ENCODE measurements at places on chromosomes 6 and 20. TPM values are rescaled to one million over a fixed set of nuclear protein-coding genes. Genes with fewer than 3 reads are reported as not detected.

The GRM1 gene
- 2.9 TPM for total RNA-seq

- DNase-seq: no peak
Measured at GRCh38 chr6:166726201-166726600, 99.2 kb upstream of the RPS6KA2 start.

DNA sequence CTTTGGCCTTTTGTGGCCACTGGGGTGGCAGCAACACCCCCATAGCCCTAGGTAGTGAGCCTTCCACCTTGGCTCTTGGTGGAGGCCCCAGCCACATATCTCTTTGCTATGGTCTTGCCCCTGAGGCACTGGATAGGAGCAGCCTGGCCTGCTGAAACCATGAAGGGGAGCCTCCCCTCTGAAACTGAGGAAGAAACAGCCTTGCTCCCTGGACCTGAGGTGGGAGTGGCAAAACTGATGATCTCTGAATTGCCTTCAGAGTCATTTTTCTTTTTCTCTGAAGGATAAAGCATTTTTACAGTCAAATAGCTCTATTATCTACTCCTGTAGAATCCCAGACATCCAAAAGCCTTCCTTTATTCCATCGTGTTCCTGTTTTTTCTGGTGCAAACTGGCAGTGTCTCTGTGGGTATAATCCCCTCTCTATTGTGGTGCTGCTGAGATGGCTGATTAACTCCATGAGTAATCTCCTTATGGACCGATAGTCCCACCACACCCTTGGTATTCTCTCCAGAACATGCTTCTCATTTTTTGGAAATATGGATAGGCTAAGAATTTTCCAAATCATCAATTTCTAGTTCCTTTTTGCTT, 22.0 kb upstream of the PRSS35 start:
- DNase-seq: no peak

DNA sequence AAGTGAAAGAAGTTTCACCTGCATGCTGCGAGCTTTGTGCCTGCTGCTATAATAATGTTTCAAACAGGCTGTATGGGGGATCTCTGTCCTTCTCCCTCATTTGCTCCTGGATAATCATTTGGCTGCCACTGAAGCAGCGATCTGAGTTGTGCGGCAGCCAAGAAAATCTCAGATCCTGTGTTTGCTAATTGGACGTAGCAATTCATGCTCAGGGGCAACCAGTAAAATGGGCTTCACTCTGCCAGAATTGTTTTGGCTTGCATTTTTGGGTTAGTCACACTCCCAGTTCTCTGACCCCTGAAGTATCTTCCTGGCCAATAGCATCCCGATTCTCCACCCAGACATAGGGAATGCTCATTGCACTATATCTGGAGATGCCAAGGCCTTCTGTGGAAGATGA, 13.7 kb upstream of the STXBP5 start:
- no peak for DNase-seq

DNA sequence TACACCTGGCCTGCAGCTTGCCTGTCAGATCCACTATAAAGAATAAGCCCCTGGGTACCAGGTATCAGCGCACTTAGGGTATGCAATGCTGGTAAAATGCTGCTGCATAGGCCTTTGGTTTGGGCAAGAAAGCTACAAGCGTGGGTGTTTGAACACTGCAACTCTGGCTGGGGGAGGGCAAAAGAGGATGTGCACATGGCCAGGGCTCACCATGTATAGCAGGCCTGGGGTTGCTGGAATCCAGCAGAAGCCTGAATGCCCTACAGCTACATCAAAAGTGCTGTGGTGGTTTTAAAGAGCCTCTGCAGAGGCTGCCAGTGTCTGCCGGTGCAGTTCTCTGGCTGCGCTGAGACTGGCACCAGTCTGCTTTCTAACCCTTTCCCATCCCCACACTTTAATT, 51.7 kb downstream of the UQCC1 start:
- no peak for DNase-seq

The KHDRBS2 gene
- total RNA-seq: not detected

- peak; percentile 80 for DNase-seq
Measured at GRCh38 chr6:155314773-155315515, 660 bp upstream of the TFB1M start.

The CD93 gene
- 43.5 TPM for total RNA-seq

GRCh38 chr20:61543086-61543485, 291.0 kb downstream of the CDH4 start:
- DNase-seq: no peak

- DNase-seq: no peak
Measured at GRCh38 chr6:12233693-12234571, 56.2 kb upstream of the EDN1 start.

The FNDC11 gene
- total RNA-seq: 0.16 TPM

The BPIFB2 gene
- total RNA-seq: not detected

DNA sequence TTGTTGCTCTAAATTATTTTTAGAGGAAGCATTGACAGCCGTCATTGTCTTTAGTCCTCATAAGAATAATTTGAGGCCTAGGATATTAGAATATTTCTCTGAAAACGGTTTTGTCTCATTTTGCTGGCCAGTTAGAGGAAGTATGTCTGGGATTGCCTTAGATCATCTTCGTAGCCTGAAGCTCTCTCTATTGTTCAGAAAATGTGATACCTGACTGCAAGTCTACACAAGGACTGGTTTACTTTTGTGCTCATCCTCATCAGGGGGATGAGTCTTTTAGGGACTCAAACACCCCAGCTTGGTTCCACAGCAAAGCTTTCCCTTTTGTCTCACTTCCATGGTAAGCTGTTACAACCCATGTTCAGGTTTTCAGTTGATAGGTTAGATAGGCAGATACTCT, 141.8 kb downstream of the FARS2 start:
- DNase-seq: no peak

The GSTA3 gene
- not detected for total RNA-seq

The TTLL9 gene
- not detected for total RNA-seq

GRCh38 chr6:39980839-39981580, 46.7 kb upstream of the MOCS1 start:
- no peak for DNase-seq

- DNase-seq: no peak
Measured at GRCh38 chr20:15889514-15890256, 683.6 kb downstream of the KIF16B start.

DNA sequence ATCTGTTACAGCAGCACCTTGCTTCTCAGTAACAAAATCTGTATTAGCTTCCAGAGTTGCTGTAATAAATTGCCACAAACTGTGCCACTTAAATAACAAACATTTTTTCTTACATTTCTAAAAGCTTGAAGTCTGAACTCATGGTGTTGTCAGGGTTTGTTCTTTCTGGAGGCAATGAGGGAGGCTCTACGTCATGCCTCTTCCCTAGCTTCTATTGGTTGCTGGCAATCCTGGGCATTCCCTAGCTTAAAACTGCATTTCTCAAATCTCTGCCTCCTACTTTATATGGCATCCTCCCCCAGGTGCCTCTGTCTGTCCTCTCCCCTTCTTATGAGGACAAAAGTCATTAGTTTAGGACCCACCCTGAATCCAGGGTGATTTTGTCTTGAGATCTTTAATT, 41.6 kb upstream of the TMEM244 start:
- DNase-seq: no peak

GRCh38 chr6:21164768-21165326, 428.7 kb upstream of the SOX4 start:
- no peak for DNase-seq

The SLC17A9 gene
- 0.41 TPM for total RNA-seq

The TCF15 gene
- total RNA-seq: 13.1 TPM

GRCh38 chr6:37624606-37625574, 72.8 kb downstream of the MDGA1 start:
- no peak for DNase-seq

DNA sequence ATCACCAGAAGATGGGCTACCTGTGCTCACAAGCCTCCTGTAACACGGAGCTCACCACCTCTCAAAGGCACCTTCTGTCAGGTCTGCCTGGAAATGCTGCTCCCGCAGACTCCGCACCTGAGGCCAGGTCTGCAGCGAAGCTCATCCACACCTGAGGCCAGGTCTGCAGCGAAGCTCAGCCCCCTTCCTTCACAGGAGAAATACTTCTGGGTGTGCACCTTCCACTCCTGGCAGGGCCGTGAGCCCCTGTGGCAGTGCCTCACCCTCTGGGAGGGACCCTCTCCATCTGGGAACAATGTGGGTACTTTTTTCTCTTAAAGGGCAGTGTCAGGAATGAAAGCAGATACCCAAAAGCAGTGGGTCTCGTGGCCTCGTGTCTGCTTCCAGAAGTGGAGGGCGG, 1.4 kb upstream of the SLCO4A1 start:
- no peak for DNase-seq

The COL11A2 gene
- 1.1 TPM for total RNA-seq

DNA sequence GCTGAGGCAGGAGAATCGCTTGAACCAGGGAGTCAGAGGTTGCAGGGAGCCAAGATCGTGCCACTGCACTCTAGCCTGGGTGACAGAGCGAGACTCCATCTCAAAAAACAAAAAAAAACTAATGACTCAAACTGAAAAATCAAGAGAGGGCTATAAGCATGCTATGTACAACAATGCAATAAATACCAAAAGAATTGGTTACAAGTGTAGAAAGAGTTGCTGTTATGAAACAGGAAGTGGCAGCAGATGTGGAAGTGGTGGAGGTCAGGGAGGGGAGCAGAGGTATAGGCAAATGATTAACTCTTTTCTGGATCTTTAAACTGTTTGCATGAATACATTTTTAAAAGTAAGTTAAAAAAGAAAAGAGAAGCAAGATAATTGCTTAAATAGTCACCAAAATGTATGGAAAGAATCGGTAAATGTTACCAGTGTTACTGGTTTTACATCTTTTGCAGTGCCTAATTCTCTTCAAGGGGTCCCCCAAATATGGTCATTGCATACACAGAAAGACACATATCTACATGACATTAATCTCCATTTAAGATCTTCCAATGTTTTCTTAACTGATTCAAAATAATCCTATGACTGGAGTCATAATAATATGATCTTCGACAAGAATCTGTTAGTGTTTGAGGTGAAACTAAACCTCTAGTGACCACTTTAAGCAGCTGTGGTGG, 15.0 kb downstream of the CALHM6 start:
- no peak for DNase-seq

DNA sequence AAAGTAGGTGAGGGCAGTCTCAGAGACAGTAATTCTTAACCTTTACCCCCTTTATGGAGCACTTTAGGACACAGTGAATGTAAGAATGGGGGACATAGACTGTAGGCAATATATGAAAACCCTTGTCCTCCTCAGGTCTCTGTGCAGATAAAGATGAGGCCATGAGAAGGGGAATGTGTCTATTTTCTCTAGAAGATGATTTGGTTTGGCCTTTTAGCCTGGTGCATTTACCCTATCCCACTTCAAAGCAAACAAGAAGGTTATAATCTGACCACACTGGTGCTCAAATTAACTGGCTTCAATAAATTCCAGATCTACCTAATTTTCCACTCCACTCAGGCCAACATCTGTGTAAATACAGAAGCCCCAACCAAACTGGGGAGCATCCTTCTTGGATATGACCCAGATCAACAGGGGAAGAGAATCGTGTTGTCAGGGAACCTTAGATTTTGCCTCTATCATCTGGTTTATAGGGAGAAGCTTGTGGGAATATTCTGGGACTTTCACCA, 42.4 kb downstream of the RIPOR2 start:
- no peak for DNase-seq

DNA sequence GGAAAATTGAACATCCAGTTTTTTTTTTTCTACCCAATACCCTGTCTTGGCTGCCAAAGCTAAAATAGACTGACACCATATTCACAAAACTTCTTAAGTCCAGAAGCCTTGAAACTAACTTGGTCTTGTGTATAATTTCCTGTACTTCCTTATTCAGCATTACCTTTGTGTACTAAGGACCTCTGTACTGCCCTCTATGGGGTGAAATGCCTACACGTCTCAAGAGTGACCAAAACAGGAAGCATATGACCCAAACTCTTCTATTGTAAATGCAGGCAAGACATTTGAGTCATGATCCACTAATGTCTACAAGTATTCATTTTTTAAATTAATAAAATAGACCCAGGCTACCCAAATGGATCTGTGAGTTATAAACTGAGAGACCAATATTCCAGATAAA, 50.4 kb downstream of the HMGCLL1 start:
- DNase-seq: no peak

The EPB41L1 gene
- 21.5 TPM for total RNA-seq

- no peak for DNase-seq
Measured at GRCh38 chr6:76940191-76940590, 523.1 kb downstream of the HTR1B start.

The THBS2 gene
- total RNA-seq: 10.6 TPM

The PNPLA1 gene
- total RNA-seq: not detected

The CST4 gene
- not detected for total RNA-seq

The ARFGEF3 gene
- 1.4 TPM for total RNA-seq

GRCh38 chr6:142406131-142406530, 104.3 kb downstream of the ADGRG6 start:
- no peak for DNase-seq

The OSER1 gene
- 32.1 TPM for total RNA-seq

The CSTF1 gene
- total RNA-seq: 18.6 TPM

DNA sequence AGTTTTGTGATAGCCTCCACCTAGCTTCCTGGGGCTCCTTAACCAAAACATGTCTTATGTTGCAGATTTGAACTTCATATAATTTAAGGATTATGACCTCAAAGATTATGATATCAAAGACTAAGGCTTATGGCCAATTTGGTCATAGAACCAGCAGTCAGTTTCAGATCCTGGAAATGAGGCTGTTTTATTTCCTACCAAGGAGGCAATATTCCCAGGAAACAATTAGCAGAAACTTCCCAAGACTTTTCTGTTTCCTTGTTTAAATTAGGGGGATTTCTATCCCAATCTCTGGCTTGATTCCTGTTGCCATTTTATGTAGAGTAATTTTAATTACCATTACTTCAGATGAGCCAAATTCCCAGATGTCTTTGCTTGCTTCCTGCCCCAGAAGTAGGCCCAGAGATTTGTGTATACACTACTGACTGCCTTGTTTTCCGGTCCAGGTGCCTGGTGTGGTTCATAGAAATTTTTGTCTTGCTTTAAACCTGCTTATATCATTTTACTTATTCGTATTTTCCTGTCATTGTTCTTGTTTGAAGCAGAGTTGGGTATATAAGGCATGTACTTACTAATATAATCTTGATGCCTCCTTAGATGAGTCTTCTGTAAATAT, 119.2 kb upstream of the TMEM170B start:
- no peak for DNase-seq

DNA sequence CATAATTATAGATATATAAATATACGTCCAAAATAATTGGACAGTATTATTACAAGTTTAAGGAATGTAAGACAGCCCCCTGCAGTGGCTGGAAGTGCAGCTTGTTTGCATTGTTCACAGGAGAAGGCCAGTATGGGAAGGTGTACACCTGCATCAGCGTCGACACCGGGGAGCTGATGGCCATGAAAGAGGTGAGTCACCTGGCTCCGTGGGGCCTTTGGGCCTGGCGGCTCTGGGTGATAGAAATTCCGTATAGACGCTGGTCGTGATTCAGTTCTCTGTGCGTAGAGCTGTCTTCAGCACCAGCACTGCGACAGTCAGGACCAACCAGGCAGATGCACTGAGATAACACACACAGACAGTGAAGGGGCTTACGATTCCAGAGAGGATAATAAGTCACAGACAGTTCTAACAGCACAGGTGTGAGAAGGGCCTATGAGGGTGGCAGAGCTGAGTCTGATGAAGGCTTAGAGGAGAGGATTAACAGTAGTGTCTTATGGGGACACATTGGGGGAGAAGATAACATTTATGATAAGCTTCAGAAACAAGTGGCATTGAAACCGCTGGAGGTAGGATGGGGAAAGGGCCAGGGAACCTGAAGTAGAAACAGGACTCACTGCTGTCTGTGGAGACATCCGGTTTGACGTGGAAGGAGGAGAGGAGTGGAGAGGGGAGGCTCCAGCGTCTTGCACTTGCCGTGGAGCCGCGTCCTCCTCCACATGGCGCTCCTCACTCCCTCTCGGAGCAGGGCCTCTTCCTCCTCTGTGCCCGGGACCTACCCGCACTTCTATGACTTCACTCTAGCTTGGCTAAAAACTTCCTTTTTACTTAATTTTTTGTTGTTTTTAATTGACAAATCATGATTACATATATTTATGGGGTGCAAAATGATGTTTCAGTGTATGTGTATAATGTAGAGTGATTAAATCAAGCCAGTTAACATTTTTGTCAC, 116.5 kb downstream of the MAP3K4 start:
- no peak for DNase-seq
